CD4-positive, alpha-beta T cell treated with Interleukin-4 for 4 hours (primary cell): ENCODE measurements at places on chromosomes 16 and 17.
A peak's percentile ranks its signal among the peaks of the same experiment; 100 is the strongest.

DNA sequence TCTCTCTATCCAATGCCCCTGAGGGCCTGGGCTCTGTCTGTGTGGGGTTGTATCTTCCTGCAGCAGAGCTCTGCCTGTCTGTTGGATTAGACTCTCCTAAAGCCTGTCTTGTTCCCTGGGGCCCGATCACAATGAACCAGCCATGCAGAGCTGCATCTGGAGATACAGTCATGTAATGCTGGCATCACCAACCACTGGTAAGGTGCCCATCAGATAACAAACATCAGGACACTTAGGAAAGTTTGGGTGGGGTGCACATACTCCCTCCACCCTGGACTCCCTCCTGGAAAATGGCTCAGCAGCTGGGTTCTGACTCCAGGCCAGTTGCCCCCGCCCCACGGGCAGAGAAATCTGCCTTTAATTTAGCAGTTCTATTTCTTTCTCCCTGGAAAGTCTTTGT is 61.3 kb upstream of the BRD7 start:
- no peak for DNase-seq

DNA sequence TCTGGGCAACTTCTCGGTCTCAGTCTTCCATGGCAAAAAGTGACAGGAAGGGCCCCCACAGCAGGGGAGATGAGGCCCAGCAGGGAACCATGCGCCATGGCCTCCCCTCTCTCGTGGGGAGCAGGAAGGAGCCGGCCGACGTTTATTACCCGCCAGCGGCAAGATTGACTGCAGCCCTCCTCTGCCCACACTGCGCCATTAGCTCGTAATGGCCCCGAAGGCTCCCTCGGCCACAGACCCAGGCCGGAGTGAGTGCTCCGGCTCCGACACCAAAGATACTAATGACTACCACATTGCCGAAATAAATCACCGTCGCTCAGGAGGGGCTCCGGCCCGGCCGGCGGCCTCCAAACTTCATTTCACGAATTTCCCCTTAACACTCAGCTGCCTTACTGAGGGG is 226.9 kb downstream of the C16orf78 start:
- DNase-seq: no peak

- no peak for DNase-seq
Observed at GRCh38 chr17:12231355-12231682, 210.6 kb downstream of the MAP2K4 start.

DNA sequence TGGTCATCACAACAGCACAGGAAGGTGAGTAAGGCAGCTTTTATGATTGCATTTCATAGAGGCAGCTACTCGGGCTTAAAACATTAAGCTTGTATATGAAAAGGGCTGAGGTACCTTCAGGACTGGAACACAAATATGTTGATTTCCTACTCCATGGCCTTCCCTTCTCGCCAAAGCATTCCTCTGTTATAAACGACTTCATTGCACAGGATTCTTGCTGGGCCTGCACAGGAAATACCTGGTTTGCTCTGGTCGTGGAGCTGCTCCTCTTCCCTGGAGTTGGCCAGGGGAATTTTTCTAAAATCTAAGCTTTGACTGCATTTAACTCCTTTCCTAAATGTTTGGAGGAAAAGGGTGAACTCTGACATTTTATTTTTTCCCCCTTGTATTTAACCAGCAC is 49.0 kb downstream of the CHD9 start:
- no peak for DNase-seq

DNA sequence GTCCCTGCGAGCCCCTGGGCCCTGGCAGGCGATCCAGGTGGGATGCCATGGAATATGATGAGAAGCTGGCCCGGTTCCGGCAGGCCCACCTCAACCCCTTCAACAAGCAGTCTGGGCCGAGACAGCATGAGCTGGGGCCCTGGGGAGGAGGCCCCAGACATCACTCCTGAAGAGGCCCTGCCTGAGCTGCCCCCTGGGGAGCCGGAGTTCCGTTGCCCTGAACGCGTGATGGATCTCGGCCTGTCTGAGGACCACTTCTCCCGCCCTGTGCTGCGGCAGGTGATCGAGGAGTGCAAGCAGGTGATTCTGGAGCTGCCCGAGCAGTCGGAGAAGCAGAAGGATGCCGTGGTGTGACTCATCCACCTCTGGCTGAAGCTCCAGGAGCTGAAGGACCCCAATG is 33.1 kb downstream of the CDRT15L2 start:
- DNase-seq: no peak

DNA sequence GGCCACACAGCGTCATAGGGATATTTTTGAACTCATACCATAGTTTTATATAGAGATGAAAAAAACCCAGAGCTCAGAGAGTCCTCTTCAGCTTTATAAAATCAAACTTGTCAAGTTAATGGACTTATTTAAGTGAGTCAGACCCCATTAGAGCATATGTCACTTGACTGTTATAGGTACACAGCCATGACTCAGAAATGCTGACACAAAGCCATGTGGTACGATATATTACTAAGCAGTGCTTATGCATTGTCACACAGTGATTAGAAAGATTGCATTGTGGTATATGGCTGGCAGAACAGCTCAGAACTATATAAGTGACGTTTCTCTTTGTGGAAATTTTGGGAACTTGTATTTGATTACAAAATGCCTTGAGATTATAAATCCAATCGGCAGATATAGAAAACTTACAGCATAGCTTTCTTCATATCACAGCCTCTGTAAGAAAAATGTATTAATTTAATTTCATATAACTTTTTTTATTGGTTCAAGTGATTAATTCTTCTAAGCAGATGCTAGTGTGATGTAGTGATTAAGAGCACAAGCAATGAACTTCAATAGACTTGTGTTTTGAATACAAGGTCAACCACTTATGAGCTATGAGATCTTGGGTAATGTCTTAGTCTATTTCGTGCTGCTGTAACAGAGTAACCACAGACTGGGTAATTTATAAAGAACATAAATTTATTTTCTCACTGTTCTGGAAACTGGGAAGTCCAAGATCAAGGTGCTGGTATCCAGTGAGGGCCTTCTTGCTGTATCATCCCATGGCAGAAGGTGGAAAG is 25.8 kb upstream of the GINS3 start:
- DNase-seq: no peak

GRCh38 chr16:20243731-20244281 is 83.5 kb downstream of the GP2 start:
- no peak for DNase-seq

DNA sequence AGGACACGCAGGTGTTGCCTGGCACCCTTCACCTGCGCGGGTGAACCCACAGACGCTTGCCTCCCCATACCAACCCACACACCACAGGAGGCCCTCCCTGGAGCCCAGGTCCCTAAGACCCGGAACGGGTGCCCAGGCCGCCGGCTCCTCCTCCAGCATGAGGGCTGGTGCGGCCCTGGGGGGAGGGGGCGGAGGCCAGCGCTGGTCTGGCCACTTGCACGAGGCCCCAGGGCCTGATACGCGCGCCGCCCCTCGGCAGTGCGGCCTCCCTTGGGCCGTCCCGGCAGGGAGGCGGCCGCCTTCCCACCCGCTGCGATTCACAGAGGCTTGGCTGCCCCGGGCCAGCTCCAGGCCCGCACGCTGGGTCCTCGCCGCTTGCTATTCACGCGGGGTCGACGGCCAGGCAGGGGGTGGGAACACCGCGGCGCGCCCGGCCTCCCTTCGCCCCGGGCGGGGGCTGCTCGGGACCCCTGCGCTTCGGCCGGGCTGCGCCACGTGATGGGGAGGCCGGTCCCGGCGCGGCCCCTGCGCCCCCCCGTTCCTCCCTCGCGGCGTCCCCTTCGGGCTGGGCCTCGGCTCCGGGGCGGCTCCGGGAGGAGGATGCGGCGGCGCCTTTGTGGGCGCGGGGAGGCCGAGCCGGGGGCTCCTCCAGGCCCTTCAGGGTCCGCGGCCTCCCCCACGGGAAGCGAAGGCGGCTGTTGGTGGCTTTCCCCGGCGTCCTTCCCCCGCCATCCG is 685 bp downstream of the FASN start:
- no peak for DNase-seq

DNA sequence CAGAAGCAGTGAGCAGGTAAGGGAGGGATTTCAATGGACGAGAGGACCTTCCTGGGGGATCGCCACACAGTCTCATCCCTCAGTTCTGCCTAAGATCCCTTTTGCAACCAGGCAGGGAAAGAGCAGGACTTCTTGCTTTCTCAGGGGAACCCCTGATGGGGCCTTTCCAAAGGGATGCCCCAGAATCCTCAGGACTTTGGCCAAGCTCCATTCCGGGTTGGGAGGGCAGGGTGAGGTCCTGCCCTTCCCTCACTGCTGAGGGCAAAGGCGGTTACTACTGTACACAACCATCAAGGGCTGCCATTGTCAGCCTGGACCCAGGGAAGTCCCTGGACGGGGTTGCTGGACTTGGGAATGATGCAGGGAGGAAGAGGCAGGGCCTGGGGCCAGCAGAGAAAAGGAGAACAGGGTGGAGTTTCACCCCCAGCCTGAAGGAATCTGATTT is 9.7 kb downstream of the PRR29 start:
- no peak for DNase-seq

DNA sequence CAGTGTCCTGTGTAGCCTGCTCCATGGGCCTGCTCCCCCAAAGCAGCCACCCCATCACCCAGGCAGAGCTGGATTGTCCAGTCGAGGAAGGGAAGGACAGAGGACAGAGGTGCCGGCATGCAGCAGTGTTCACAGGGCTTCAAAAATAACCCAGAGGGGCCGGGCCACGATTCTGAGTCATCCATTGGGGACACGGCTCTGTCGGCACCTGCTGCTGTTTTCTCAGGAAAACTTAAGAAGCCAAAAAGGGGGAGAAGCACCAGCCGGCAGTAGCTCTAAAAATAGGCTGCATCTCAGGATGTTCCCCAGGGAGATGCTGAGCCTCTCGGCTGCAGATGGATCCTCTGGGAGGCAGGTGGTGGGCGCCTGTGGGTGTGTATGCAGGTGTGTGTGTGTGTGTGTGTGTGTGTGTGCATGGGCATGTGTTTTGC is 1.6 kb downstream of the CA7 start:
- DNase-seq: no peak

DNA sequence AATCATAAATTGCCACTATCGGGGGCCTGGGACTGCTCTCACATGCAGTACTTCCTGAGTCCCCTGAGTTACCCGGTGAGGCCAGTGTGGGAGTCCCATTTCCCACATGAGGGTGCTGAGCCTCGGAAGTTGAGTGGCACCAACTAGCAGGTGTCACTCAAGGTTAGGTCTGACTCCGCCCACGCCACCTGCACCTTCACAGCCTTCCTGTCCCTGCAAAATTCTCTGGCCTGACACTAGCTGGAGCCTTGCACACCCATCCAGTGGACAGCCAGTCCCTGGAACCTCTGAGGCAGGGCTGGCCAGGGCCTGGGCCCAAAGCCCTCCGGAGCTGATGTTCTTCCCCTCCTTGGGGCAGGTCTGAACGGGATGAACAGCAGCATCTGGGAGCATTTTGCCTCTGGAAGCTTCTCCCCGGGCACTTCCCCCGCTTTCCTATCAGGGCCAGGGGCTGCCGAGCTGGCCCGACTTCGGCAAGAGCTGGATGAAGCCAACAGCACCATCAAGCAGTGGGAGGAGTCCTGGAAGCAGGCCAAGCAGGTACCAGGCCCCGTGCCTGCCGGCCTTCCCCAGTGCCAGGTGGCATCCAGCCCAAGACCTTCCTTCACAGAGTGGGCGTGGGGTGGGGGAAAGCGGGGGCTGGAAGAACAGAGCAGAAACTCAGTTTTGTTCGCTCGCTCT is 21.9 kb downstream of the UNC13D start:
- DNase-seq: peak; percentile 19

GRCh38 chr17:28725660-28726225 is 290 bp downstream of the TLCD1 start:
- DNase-seq: no peak

- DNase-seq: peak; percentile 83
Observed at GRCh38 chr16:66934138-66934838, at the start of gene CIAO2B. TSS of gene CIAO2B (minus strand) at chr16:66934402. CDS start at chr16:66934364, 38 bp downstream.

DNA sequence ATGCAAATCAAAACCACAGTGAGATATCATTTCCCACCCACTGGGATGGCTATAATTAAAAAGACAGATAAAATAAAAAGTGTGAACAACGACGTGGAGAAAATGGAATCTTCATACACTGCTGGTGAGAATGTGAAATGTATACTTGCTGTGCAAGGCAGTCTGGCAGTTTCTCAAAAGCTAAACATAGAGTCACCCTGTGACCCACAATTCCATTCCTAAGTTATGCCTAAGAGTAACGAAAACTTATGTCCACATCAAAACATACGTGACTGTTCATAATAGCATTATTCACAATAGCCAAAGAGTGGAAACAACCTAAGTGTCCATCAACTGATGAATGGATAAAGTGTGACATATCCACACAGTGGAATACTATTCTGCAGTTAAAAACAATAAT is 38.1 kb upstream of the VPS4A start:
- DNase-seq: no peak

GRCh38 chr16:78800523-78800922 is 701.1 kb downstream of the WWOX start:
- no peak for DNase-seq

- DNase-seq: peak; percentile 21
Observed at GRCh38 chr17:78412403-78412802, 34.0 kb downstream of the PGS1 start.

- DNase-seq: no peak
Observed at GRCh38 chr16:70738083-70738977, 52.5 kb upstream of the MTSS2 start.

DNA sequence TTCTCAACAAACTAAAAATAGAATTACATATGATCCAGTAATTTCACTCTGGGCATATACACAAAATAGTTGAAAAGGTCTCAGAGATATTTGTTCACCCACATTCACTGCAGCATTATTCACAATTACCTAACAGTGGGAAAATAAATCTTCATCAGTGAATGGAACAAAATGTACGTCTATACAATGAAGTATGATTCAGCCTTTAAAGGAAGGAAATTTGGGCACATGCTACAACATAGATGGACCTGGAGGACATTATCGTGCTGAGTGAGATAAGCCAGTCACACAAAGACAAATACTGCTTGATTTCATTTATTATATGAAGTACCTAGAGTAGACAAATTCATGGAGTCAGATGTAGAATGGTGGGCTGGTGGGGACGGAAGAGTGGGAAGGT is 47.0 kb downstream of the MFSD11 start:
- DNase-seq: no peak

DNA sequence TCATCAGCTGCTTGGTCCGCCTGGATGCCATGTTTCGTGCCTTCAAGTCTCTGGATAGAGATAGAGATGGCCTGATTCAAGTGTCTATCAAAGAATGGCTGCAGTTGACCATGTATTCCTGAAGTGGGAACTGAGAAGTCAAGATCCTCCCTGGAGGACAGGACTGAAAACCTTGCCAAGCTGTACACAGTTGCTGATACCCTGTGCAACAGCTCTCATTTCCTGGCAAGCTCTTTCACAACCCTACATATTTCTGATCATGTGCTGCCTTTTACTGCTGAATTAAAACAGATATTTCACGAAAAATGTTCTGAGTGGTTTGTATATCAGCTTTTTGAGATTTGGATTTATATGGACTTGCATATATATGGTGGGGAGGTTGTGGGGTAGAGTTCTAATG is 898 bp downstream of the CAPNS2 start:
- DNase-seq: no peak

- DNase-seq: no peak
Observed at GRCh38 chr16:80947708-80948625, 58.7 kb downstream of the CMC2 start.

- DNase-seq: no peak
Observed at GRCh38 chr17:40794466-40794865, 5.3 kb downstream of the KRT28 start.
